ENCODE measurements at places on chromosomes 11 and 22.
A peak's percentile ranks its signal among the peaks of the same experiment; 100 is the strongest.

DNA sequence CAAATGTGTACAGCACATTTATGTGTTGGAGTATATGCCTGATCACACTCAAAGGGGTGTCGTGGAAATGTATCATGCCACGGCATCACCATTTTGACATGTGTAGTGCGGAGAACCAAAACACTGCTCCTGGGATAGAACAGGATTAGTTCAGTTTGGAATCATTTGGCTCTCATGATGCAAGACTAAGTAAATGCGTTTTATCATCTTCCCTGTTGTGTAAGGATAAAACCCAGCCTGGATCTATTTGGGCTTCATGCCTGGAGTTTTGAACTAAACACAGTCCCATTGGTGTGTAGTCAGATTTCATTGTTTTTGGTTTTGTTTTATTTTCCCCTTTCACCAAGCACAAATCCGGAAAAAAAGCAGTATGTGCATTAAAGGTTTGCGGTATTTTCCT is 574.3 kb downstream of the NTM start:
- DNase-seq = no peak

DNA sequence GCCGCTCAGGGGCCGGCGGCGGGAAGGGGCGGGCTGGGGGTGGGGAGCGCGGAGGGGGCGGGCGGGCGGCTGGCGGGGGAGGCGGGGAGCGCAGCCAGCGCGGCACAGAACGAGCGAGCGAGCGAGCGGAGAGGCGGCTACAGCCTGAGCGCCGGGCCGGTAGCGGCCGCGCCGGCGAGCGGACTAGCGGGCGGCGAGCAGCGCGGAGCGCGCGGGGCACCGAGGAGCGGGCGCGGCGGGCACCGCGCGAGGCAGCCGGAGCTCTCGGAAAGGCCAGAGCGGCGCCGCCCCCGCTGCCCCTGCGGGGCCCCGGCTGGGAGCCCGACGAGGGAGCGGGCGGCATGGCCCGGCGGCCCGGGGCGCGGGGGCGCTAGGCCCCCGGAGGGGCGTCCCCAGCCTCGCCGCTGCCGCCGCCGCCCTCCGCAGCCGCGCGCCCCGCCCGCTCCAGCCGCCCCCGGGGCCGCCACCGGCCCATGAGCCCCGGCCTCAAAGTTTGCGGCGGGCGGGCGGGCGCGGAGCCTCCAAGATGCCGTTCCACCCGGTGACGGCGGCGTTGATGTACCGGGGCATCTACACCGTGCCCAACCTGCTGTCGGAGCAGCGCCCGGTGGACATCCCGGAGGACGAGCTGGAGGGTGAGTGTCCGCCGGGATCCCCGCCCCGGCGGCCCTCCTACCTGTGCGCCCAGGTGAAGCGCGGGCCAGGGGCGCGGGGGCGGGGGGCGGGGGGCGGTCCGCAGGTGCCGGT is at the start of gene CABP7:
Gene CABP7 (plus strand): TSS at position 105 of the 747 bp plus-strand sequence. CDS start 422 bp downstream, at position 527.
- no peak for DNase-seq

DNA sequence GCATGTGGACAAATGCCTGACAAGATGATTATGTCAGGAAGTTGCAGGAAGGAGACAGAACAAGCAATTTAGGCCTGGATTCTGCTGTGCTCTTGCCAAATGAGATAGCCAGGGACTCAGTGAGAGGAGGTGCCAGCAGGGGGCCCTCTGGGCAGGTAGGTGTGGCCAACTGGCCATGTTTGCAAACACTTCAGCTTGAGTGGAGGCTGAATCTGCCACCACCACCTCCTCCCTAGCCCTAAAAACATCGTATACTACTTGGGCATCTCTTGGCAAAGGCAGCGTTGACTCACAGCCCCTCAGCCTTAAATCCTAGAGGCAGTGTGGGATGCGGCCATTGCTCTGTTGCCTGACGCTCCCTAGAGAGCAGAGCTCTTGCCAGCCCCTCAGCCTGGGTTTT is 95.1 kb upstream of the PLET1 start:
- DNase-seq = no peak

DNA sequence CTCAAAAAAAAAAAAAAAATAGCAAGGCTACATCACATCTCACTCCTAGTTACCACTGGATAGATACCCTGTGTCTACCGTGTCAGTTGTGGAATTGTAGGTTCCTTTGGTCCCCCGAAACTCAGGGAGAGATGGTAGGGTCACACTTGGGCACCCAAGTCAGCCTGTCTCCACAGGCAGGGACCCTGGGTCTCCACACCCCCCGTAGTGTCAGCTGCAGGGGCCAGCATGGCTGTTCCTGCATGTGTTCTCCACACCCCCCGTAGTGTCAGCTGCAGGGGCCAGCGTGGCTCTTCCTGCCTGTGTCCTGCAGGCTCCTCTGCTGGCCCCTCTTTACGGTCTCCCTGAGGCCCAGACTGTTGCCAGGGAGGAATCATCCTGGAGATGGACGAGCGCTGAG is 282.1 kb downstream of the BRD1 start:
- DNase-seq = no peak

GRCh38 chr11:71580057-71581003 is 2.3 kb downstream of the KRTAP5-11 start:
- DNase-seq = peak; percentile 40

GRCh38 chr11:11477695-11478420 is 124.8 kb upstream of the CSNK2A3 start:
- no peak for DNase-seq

DNA sequence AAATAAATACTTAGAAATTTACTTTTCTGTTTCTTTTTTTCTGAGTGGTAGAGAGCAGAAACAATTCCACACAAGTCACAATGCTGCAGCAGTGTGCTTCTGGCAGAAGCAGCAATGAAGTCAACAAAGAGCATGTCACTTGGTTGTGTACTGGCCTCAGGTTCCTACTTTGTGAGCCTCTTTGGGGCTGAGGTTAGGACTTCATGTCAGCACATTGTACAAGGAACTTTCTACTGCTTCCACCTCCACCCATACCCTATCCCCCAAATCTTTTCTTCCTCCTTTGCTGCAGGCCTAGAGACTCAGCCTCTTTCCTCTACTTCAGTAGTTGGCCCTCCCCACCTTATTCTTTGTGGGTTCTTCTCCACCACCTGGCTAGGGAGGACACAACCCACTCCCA is 252.7 kb upstream of the PITPNB start:
- no peak for DNase-seq

DNA sequence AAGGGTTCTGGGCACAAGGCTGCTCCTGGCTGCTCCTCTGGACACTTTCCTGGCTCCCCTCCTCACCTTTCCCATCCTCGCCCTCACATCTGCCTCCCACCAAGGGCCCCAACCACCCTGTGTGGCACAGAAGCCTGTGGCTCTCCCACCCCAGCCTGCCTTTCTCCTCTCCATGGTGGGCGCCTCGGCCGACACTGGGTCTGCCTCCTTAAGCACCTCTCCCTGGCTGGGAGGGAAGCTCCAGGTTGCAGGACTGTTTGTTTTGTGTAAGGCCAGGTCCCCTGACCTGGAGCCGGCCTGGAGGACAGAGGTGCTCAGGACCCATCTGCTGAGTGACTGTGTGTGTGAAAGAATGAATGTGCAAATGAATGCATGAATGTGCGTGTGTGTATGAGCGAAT is 14.1 kb downstream of the MUC6 start:
- no peak for DNase-seq

DNA sequence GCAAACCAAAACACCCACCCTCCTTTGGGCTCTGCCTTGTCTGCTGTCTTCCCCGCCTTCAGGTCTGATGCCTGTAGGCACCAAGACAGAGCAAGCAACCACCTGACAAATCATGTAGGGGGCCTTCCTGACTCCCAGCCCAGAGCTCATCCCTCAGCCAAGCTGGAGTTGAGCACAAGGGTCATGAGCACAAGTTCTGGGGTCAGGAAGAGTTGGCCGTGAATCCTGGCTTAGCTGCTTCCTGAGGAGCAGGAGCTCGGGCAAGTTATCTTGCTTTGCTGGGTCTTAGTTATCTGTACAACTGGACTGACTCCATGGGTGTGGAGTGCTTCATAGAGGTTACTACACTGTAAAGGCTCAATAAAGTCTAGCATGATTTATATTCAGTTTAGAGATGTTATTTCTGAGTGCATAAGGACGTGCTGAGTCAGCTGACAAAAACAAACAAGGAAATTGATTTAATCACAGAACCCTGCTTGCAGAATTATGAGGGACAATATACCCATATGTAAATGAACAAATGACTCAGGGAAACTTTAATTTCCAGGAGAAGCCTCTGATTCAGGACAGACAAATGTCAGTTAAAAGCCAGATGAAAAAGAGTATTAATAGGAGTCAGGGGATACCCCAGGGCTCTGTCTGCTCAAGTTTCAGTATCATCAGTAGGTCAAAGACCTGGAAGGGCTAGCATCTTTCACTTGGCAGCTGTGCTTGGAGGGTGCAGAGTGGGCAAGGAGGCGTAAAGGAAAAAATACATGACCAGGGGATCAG is 15.0 kb upstream of the APOA1 start:
- DNase-seq = no peak

DNA sequence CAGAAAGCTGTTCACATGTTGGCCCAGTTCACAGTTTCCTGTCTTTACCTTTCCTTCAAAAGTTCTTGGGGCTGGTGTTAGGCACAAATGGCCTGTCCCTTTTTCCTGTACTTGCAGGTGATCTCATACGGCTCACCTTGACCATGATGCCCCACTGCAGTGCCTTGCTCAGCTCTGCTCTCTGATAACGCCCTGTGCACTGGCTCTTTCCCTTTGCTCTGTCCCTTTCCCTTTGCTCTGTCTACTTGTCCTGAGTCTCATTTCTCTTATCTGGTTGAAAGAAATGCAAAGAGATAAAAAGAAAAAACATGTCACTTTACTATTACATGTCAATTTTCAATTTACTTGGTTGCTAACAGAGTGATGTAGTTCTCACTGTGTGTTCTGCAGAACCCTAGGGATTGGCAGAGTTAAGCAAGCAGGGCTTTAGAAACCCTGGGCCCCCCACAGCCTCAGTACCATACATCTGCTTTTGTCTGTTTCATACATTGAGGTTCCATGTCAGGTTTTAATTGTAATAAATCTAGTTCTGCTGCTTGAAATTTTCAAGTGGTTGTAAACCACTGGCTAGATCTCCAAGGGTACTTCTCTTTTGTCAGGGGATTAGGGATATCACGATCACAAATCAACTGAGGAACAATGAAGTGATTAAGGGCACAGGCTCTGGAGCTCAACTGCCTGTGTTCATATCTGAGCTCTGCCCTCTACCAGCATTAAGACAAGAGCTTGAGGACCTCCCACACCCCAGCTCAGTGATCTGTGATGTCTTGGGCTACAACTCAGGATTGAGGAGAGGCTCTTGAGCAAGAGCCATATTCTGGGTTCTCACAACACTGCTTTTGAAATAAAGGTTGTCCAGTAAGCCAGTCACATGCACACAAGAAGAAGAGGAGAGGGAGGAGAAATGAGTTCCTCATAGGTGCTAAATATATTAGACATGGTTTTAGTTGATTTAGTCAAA is 16.3 kb upstream of the SORL1 start:
- DNase-seq = no peak

- DNase-seq = no peak
Observed at GRCh38 chr11:106840146-106840545, 178.1 kb downstream of the GUCY1A2 start.

DNA sequence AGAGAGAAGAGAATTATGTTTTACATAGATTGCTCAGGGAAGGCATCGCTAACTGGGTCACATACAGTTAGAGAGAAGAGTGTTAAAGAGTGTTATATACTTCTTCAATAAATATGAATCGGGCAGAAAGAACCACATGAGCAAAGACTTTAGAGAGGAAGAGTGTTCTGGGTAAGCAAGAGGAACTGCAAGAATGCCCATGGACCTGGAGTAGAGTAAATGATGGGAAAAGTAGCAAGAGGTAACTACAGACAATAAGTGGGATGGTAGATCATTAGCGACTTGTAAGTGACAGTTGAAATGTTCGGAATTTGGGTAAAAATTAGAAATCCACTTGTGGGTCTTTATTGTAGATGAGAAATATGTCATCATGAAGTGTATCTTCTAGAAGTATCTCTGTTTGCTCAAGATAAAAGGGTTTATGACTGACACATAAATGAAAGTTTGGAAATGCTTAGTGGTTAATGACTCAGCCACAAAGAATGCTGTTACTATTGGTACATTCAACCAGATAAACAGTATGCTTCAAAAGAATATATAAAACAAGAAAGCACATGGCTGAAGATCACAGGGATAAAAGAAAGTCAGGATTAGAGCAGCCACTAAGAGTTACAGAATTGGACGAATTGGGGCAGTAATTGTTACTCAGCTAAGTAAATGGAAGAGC is 229.3 kb downstream of the CASP12 start:
- DNase-seq = no peak

DNA sequence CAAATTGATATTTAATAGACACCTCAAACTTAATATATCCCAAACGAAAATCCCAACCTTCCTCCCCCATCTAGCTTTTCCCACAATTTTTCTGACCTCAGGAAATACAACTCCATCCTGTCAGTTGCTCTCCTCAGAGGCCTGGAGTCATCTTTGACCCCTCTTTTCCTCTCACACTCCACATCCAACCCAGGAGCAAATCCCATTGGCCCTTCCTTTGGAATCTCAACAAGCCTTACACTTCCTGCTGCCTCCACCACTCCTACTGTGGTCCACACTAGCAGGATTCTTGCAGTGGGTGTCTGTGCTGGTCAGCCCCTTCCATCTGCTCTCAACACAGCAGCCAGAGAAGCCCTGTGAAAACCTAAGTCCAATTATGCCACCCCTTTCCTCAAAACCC is 39.3 kb upstream of the RFPL3 start:
- no peak for DNase-seq

GRCh38 chr11:128214263-128214662 is 373.1 kb downstream of the ETS1 start:
- DNase-seq = no peak

DNA sequence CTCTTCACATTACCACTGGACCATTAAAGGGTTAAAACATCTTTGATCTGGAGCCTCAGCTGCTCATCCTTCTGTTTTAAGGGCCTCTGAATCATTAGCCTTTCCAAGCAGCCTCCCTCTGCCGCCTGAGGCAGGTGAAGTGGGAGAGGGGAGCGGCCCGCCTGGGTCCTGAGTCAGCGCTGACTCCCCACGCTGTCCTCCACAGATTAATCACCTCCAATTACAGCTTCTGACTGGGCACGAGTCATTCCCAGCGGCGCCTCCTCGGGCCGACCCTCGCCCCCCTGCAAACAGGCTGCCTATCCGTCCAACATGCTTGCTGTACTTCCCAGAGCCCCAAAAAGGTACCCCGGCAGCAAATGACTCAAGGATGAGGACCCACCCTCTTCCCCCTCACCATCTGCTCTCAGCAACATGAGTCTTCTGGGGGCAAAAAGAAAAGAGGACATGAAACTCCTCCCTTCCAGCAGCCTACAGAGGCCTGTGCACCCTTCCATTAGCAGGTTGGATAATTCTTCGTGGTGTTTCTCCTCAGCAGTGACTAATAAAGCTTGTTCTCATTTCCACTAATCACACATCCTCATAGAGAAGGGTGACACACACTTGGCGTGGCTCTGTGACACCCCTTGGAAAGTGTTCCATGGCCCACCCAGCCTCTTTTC is 44.3 kb upstream of the JAM3 start:
- DNase-seq = no peak

Measured in natural killer cell (primary cell).